ENCODE measurements at places on chromosomes 4 and X.

- no peak for DNase-seq
Measured at GRCh38 chrX:13014111-13015096, 30.0 kb downstream of the FAM9C start.

DNA sequence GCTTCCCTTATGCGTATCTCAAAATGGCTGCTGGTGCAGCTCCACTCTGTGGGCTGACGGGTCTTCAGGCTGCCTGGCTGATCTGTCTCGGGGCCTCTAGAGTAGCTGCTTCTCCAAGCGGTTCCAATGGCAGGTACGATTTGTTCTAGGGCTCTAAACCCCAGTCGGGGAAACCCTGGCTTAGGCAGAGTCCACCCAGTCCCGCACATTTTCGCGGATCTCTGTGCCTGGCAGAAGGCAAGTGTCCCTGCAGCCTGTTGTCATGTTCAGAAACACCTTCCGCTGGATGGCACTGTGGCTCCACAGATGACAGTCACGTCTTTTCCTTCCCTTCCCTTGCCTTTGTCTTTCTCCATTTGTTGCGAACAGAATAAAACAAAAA, 54.4 kb downstream of the NBDY start:
- DNase-seq, result peak; percentile 67

DNA sequence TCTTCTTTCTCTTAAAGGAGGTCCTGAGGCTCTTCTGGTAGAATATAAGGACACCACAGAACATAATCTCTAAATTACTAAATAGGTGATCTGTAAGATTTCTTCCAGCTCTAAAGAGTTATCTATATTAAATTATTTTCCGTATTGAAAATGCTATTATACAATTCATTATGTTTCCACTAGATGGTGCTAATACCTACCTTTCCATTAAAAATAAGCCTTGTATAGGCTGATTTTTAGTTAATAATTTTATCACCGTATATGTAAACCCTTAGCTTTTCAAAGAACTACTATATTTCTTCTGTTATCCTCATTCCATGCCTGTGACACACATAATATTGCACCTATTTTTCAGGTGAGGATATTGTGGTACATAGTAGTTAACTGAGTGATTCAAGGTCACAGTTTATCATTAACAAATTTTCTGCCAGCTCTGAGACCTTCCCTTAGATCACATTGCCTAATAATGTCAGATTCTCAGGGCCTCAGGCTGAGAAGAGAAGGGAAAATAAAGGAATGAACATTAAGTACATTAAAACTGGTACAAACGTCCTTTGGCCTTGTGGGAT, 138.8 kb downstream of the TEX11 start:
- DNase-seq, result no peak

DNA sequence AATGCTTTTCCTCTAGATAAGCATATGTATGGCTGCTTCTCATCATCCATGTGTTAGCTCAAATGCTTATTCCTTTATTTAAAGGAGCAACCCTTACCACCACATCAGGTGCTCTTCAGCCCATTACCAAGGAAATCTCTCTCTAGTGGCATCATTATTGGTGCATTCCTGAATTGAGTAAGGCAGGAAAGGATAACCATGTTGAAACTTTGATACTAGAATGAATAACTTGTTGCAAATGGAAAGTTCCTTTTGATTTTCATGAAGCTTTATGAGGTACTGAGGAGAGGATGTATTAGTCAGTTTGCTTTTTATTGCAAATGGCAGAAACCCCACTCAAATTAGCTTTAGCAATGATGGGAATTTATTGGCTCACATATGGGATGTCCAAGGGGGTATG, 212.3 kb upstream of the FGF13 start:
- no peak for DNase-seq

DNA sequence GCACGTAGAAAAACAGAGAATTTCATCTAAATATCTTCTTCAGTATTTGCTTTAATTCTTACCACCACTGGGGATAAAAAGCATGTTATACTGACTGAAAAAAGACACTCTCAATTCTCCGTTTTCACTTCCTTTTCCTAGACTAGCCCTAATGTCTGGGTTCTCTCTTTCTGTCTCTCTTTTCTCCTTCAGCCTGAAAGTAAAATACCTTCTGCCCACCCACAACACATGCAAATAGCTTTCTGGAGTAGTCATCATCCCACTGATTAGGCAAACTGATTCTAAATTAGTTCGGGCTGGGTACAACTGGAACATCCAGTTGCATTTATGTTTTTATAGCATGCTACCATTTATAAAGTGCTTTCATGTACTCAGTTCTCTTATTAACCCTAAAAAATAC, 142.4 kb upstream of the ANKRD50 start:
- DNase-seq, result no peak

DNA sequence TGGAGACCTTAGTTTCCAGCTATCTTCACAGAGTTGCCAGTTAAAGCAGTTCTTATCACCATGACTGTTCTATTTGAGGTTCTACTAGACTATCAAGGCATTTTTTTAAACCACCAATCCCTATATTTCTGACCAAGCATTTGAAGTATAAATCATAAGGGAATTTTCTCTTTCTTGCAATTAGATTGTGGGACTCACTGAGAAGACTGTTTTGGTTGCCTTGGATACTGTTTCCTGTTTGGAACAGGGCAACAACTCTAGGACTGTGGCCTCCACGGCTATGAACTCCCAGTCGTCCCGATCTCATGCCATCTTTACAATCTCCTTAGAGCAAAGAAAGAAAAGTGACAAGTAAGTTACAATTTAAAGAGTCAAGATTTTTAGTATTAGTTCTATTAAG, 11.8 kb downstream of the KIF4A start:
- DNase-seq, result no peak

DNA sequence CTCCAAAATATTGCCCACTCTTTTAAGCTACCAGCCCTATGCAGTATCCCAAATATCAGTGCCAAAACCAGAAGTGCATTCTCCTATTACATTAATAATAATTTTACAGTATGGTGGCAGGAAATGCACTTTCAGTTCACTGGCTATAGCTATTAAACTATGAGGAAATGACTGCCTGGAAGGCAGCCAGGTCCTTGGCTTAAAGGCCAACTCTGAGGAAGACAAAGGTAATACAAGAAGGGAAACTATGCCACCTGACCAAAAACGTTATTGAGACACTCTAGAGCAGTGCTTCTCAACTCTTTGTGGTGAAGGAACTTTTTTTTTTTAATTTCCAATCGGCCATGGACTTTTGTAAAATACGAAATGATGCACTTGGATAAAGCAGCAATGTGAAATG, 133.6 kb upstream of the VAMP7 start:
- no peak for DNase-seq

- DNase-seq, result peak; percentile 82
Measured at GRCh38 chr4:1579901-1580691, 104.0 kb downstream of the FAM53A start.

DNA sequence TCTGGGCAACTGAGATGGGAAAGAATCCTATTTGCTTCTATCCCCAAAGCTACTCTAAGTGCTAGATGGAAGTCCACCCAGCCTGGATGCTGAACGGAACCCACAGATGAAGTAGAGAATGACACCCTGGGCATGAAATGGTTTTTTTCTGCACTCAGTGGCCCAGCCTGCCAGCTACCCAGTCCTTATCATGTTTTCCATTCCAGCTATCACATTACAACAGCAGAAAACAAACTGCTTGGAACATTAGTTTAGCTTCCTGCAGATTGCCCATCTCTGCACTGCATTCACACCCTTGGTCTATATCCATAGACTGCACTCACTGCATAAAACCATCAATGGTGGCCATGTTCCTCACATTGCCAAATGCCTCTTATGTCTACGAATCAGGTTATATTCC, 79.1 kb downstream of the NYX start:
- no peak for DNase-seq

- no peak for DNase-seq
Measured at GRCh38 chr4:24809376-24809775, 14.0 kb downstream of the SOD3 start.

DNA sequence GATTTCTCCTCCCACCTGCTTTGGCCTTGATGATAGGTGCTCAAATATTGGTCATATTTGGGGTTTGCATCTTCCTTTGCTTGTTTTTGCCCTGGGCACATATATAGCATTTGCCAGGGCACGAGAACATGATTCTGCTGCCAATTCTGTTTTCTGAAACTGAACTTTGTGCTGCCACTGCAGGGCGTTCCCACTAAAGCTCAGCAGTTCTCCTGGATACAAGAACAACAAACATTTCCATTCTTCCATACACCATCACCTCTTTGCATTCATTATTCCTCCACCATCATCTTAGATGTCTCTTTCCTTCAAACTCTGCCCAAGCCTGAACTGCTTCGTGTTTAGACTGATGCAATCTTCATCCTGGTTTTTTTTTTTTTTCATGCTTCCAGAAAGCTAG, 36.3 kb upstream of the GATB start:
- DNase-seq, result no peak

DNA sequence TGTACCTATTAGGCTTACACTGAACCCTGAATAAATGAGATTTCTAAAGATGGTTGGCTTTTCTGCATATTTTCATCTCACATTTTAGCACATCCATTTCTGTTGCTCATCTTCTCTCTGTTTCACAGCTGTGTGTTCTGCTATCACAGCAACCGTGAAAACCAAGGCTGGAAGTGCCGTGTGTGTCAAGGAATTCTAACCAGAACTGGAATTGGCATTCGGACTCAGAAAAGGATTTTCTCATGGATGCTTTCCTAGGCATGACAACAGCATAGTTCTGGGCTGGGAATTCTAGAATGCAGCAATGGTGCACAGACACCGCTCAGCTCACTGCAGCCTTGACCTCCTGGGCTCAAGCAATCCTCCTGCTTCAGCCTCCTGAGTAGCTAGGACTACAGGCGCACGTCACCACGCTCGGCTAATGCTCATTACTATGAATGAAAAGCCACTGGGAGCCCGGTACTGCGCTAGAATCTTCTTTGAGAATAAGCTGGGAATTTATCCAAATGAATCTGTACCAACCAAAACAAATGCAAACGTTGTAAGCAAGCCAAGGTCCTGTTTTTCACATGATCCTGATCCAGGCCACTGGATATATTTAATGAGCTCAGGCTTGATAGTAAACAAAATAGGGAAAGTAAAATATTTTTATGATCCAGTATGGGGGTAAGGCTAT, 105.2 kb downstream of the RBM47 start:
- DNase-seq, result no peak

DNA sequence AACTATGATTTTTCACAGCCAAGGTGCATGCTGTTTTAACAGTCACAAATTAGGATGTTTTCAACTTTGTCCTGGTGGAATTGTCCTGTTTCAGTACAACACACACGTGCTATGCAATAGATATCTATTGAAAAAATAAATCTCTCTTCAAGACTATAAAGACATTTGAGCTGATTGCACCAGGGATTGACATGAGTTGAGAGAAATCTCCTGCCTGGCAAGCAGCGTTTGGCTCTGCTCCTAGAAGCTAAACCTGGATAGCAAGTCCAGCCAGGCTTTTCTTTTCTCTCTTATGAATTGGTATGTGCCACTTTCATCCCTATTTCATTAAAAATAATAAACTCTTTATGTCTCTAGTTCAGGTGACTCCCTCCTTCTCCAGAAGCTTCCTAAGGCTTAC, 16.6 kb upstream of the NPNT start:
- DNase-seq, result no peak

- DNase-seq, result peak; percentile 68
Measured at GRCh38 chr4:1693131-1693896, 9.2 kb upstream of the FAM53A start.

DNA sequence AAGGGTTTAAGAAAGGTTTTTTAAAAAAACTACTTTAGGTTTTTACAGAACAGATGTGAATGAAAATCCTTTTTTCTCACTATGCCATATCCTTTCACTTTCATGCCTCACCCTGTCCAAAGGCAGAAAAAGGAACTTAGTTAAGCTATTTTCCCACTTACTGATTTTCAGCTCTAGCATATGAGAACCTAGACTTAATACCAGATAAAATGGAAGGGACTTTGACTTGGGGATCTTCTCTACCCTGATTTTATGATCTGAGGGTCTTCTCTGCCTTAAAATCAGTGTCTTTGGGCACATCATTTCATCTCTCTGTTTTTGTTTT, 42.4 kb downstream of the FNIP2 start:
- DNase-seq, result no peak

GRCh38 chrX:121635141-121635540, 587.7 kb downstream of the GLUD2 start:
- DNase-seq, result no peak

GRCh38 chr4:40247350-40247749, 50.5 kb downstream of the RHOH start:
- no peak for DNase-seq

GRCh38 chr4:74768857-74769525, 25.3 kb downstream of the BTC start:
- DNase-seq, result no peak

- DNase-seq, result no peak
Measured at GRCh38 chrX:20913760-20914159, 460.5 kb upstream of the CNKSR2 start.

DNA sequence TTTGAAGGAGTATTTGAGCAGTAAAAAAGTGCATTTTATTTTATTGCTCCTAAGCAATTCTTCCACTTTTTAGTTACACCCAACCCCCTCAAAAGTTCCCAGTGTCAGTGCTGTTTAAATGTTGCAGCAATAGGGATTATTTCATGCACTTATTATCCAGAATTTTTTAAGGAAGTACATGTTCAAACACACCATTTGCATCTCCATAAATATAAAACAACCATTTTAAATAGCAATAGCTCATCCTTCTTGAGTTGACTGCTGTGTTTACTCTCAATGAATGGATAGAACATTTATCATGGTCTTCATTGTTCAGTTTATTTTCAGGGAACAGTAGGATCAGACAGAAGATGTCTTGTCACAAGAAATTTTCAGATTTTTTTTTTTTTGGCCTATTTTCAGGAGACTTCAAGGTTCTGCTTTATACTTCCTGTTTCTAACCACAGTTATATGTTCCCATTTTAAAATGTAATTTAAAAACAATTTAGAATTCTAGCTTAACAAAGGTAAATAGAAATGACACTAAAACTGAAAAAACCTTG, 171.9 kb downstream of the TMA16 start:
- no peak for DNase-seq

DNA sequence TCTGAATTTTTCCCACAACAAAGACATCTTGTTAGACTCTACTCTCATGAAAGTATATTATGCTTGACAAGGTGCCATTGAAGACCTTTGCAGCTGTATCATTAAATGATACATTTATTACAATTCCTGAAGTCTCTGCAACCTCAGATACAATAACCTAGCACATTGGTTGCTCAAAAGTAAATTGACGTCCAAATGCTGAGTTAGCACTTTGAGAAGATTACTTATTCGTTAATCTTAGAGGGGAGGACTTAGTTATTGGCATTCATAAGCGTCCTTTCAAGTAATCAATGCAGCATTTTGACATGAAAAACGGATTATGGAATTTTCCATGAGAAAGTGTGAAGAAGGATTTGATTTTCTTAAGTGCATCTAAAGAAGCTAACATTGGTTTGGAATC, 151.6 kb downstream of the ARSF start:
- no peak for DNase-seq

GRCh38 chr4:18844726-18845125, 823.2 kb upstream of the LCORL start:
- DNase-seq, result no peak

- DNase-seq, result no peak
Measured at GRCh38 chr4:26839534-26839951, 21.1 kb upstream of the STIM2 start.

All from activated CD4-positive, alpha-beta T cell treated with anti-CD3 and anti-CD28 coated beads for 24 hours (primary cell).